ENCODE measurements at places on chromosomes 4 and X.

DNA sequence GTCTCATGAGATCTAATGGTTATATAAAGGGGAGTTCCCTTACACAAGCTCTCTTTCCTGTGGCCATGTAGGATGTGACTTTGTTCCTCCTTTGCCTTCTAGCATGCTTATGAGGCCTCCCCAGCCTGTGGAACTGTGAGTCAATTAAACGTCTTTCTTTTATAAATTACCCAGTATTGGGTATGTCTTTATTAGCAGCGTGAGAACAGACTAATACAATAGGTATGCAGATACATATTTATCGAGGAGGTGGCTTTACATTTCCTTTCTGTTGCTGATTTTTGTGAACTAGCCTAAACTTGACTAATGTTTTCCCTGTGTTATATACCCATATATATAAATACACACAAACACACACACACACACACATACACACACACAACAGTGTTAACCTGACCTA lies 80.2 kb downstream of the VCX2 start:
- no peak for DNase-seq

- no peak for DNase-seq
Measured at GRCh38 chr4:8603931-8604330, 11.4 kb downstream of the CPZ start.

GRCh38 chrX:132022967-132023895 lies at the start of gene STK26:
Gene STK26, plus strand, starts transcription at chrX:132023302. Its CDS starts 316 bp downstream, at chrX:132023618.
- DNase-seq: peak; percentile 38

- DNase-seq: no peak
Measured at GRCh38 chrX:129556806-129557315, 16.8 kb downstream of the OCRL start.

- no peak for DNase-seq
Measured at GRCh38 chrX:135536877-135537276, 16.4 kb downstream of the INTS6L start.

DNA sequence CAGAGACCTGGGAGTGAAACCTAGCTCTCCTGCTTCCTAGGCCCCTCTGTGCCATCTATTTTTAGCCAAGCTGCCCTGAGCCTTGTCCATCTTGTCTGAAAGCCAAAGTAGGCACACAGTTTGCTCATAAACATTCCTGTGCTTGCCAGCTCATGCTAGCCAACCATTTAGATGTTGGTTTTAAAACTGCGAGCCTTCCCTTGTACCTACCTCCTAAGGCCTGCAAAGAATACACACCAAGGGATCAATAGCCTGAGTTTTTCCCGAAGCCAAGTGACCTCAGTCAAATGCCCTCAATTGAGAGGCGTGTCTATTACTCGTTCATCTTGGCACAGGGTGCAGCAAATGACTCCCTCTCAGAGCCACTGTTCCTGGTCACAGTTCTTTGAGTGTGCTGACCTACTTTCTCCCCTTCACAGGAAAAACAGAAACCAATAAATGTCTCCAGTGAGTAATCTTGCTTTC lies 48.5 kb downstream of the ZCCHC12 start:
- no peak for DNase-seq

- no peak for DNase-seq
Measured at GRCh38 chrX:40157228-40158035, 59.7 kb upstream of the BCOR start.

- no peak for DNase-seq
Measured at GRCh38 chr4:53586121-53586816, 5.0 kb downstream of the LNX1 start.

DNA sequence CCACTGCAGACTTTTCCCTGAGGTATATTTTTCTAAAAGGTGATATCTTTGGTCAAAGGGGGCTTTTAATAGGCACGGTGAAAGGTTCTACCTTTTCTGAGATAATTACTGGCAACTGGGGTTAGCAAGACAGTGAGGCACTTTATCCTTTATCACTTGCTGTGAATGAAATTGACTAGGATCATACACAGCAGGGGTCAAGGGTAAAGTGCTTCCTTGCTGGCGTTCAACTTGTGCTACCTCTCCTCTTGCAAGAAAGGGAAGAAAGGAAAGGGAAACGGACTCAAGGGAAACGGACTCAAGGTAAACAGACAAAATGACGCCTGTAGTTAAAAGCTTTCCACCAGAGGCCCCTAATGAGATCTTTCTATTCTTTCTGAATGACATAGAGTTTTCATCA lies 78.6 kb upstream of the RAPGEF2 start:
- DNase-seq: no peak

- no peak for DNase-seq
Measured at GRCh38 chr4:84496331-84496705, 2.8 kb downstream of the NKX6-1 start.

GRCh38 chrX:54043541-54044125 lies 640 bp downstream of the PHF8 start:
- peak; percentile 19 for DNase-seq

GRCh38 chrX:88425739-88426138 lies 321.3 kb upstream of the CPXCR1 start:
- no peak for DNase-seq

GRCh38 chr4:6294705-6295421 lies 25.2 kb downstream of the WFS1 start:
- no peak for DNase-seq

- no peak for DNase-seq
Measured at GRCh38 chrX:55033429-55033828, 2.7 kb upstream of the ALAS2 start.

GRCh38 chrX:152930516-152930915 lies 32.6 kb downstream of the ZNF185 start:
- no peak for DNase-seq

GRCh38 chrX:20433388-20433775 lies 166.7 kb upstream of the RPS6KA3 start:
- no peak for DNase-seq

DNA sequence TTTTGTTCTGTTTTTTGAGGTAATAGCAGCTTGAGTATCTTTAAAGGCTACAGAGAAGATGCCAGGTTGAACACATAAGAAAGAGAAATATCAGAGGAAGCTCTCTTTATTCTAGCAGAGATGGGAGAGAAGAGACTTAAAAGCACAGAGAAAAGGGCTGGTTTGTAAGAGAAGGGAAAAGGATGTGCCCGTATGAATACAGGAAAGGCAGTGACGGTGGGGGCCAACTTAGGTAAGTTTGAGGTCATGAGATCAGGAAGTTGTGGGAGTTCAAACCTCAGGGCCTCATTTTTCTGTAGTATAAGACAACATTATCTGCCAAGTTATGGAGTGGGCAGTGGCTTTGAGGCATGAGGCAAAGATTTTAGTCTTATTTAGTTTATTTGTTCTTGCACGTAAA lies 121.3 kb upstream of the S100G start:
- DNase-seq: no peak

- no peak for DNase-seq
Measured at GRCh38 chr4:79176351-79176750, 149.5 kb downstream of the NAA11 start.

- no peak for DNase-seq
Measured at GRCh38 chrX:8432396-8432795, 32.2 kb upstream of the VCX3B start.

DNA sequence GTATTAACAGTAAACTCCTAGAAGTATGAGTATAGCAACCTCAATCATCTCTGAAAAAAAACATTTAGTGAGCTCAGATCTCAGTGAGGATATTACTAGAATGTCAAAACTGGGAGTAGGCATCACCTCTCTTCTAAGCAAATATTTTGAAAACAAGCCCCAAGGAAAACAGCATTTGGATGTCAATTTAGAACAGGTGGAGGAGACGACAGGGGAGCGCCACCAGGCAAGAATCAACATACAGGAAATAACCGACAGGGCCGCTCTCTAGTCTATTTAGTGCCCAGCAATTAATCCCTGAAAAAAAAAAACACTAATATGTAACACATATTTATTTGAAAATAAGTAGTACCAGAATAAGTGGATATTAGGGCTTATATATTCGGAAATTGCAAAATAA lies 940.3 kb upstream of the ADGRL3 start:
- DNase-seq: no peak

- no peak for DNase-seq
Measured at GRCh38 chrX:140563893-140564292, 59.0 kb upstream of the SOX3 start.

DNA sequence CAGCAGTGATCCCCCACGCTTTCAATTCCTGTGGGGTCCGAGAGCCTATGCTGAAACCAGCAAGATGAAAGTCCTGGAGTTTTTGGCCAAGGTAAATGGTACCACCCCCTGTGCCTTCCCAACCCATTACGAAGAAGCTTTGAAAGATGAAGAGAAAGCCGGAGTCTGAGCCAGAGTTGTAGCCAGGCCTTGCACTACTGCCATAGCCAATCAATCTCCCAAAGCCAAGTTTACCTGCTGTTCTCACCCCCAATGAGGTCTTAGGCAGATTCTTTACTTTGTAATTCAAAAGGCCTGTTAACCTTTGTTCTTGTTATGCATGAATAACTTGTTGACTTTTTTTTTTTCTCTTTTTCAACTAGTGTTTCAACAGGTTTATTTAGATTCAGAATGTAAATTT lies 4.0 kb downstream of the MAGEB2 start:
- DNase-seq: no peak

DNA sequence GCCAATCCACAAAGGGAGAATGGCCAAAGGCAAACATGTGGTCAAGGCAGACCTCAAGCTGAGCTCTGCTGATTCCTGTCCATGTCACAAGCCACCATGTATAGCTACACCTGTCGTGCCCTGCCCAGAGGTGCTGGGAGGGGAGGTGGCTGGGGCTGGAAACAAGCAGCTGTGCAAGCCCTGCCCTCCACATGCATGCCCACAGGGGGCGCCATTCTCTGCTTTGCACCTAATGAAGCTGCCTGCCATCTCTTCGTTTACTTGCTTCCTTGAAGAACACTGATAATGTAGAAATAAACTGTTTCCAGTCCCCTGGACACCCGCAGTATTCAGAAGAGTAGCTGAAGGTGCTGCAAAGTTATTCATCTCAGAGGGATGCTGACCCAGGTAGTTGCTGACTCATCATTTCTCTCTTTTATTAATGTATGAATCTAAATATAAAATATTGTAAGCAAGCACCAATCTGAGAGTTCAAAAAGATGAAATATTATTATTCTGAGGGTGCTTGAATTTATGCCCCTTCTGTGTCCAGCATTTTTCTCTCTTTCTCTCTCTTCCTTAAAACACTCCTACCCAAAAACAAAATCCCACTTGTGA lies 278.6 kb downstream of the ADGRA3 start:
- DNase-seq: peak; percentile 12

DNA sequence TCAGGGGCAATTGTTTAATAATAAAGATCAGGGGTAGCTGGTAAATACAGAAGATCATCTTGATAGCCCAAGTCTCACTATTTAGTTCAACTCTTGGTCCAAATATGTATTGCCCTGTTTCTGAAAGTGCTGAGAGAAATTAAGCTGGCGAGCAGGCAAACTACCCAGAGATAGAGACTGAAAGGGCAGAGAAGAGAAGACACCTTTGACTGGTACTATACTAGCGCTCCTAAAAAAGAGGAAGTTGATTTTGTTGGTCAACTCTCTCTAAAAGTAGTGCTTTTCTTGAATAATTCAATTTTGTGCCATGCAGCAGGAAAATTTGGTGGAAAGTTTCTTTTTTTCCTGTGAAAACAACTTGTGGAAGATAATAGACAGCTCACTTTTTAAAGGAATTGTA lies 64.0 kb downstream of the IGSF1 start:
- no peak for DNase-seq

- DNase-seq: no peak
Measured at GRCh38 chr4:153439831-153440230, 26.3 kb upstream of the TMEM131L start.

DNA sequence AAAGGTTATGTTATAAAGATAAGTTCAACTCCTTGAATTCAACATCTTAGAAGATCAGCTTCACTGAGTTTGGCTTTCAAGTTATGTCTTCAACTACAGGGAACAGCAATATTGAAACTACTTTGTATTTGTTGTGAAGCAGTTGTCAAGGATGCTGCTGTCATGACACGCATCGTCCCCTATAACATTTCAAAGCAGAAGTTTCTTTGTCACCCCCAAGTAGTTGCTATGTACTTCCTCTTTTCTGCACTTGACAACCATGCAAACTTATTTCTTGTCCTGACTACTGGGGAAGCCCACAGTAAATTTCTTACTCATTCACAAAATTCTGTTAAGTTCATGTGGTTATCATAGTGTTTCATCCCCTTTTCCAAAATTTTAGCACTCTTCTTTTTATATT lies 14.3 kb downstream of the ANTXR2 start:
- no peak for DNase-seq

GRCh38 chr4:11743976-11744375 lies 315.3 kb upstream of the HS3ST1 start:
- no peak for DNase-seq

DNA sequence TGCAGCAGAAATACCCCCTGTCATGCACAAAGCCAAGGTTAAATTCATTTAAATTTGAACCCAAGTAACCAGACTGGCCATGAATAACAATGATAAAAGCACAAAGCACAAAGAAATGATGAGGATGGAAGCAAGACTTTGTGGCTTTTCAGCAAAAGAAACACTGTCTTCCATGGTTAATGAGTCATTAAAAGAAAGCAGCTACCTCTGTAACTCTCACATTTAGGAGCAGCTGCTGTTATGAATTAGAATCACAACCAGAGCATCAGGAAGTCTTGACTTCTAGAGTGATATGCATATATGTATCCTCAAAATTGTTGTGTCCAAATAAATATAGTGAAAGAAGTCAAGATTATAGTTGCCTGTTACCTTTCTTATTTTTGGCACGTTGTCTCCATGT lies 70.7 kb upstream of the RPS6KA6 start:
- DNase-seq: no peak

GRCh38 chr4:144787365-144788258 lies 141.7 kb downstream of the HHIP start:
- DNase-seq: no peak

GRCh38 chr4:183658362-183659028 lies 490 bp downstream of the RWDD4 start:
- peak; percentile 0 for DNase-seq

GRCh38 chr4:87042986-87043820 lies 108.4 kb downstream of the AFF1 start:
- DNase-seq: no peak

DNA sequence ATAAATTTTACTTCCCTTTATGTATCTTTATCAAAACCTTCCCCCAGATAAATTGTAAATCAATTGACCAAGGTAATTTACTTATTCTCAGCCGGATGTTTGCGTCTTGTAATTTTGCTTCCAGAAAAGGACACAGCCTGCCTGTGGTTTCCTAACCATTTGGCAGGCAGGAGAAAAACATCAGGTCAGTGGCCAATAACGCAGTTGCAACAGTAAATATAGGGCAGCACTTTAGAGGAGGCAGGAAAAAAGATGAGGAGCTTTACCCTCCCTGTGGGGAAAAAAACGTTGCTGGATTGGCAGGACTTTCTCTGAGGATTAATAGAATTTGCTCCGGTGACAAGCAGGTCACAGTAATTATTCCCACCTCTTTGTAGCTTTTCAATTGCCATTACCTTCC lies 2618.1 kb downstream of the ARAP2 start:
- no peak for DNase-seq
